ENCODE measurements at places on chromosomes 16 and 17.

- DNase-seq, result no peak
Observed at GRCh38 chr16:3062553-3062952, 2.9 kb upstream of the IL32 start.

DNA sequence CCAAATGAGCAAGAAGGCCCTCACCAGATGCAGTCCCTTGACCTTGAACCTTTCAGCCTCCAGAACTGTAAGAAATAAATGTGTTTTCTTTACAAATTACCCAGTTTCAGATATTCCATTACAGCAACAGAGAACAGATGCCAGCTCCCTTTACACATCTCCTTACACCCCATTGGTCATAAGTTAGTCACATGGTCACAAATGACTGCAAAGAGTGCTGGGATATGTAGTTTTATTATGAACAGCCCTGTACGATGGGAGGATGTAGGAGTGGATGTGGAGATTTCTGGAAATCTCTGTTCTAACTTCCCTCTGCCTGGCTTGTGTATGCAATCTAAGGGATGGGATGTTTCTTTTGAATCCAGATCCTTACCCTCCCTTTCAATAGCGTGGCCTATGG, 13.3 kb upstream of the RPL38 start:
- no peak for DNase-seq

- no peak for DNase-seq
Observed at GRCh38 chr17:40427002-40427491, 9.4 kb upstream of the TOP2A start.

DNA sequence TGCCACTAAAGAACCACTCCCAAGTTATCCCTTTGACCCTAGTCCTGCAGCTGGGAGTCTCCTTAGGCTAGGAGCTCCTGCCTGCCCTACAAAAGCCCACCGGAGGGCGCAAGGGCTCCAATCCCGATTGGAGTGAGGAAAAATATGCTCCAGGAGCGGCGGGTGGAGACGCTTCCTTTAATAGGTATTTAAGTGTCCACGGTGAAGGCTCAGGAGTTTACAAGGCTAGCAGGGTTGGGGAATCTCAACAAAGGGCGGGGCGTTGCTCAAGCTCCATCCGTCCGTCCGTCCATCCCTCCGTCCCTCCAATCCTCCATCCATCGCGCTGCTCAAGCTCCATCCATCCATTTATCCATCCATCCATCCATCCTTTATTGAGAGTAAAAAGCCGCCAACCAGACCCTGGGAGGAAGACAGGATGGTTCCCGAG, 556 bp upstream of the SPNS1 start:
- DNase-seq, result no peak

- DNase-seq, result peak; percentile 10
Observed at GRCh38 chr17:59361916-59362810, 30.7 kb downstream of the YPEL2 start.

DNA sequence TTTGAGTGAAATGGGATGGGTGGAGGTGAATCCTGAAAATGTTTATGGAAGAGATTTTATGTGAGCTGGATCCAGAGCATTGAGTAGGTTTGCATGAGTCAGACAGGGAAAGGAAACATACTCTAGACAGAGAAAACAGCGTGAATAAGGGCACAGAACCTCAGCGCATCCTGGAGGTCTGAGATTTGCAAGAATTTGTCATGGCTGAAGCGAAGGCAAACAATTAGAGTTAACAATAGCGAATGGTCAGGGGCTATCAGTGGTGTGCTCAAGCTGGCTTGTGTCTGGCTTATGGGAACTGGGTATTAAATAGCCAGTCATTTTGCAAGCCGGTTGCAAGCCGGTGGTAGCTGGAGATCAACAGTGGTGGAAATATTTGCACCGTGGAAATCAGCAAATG, 36.4 kb downstream of the MAP2K6 start:
- no peak for DNase-seq

- DNase-seq, result no peak
Observed at GRCh38 chr16:67726106-67727034, 7.3 kb upstream of the GFOD2 start.

DNA sequence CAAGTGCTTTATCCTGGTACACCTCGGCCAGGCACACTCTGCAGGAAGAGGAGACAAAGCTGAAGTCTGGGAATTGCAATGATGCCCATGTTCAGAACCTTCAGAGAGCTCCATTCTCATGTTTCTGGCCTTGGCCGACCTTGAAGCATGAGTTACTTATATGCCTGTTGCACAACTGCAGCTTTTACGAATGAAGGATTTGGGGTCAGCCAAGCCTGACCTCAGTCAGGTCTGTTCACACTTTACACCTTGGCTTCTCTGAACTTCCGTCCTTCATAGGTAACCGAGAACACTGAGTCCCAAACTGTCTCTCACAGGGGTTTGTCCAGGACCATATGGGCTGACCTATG, 66.7 kb downstream of the GTF3C1 start:
- DNase-seq, result no peak

- DNase-seq, result no peak
Observed at GRCh38 chr17:21687136-21687953, 5.0 kb upstream of the KCNJ18 start.

DNA sequence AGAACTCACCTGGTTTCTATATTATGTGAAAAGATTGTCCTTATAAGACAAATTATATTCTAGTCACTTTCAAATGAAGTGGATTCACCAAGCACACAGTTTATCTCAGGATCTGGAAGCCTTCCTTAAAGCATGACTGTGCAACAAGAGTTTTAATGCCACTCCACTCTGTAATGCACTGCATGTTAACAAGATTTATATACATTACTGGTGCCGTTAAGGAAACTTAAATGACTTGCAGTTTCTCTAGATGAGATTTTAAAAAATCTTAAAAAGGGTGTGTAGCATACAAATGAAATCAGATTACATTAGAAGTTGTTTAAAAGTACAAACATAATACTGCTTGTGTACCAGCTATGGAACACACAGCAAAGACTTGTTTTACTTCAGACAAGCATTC, 150.8 kb downstream of the SNX11 start:
- DNase-seq, result no peak

- peak; percentile 83 for DNase-seq
Observed at GRCh38 chr17:50148226-50149090, 2.0 kb downstream of the PPP1R9B start.

DNA sequence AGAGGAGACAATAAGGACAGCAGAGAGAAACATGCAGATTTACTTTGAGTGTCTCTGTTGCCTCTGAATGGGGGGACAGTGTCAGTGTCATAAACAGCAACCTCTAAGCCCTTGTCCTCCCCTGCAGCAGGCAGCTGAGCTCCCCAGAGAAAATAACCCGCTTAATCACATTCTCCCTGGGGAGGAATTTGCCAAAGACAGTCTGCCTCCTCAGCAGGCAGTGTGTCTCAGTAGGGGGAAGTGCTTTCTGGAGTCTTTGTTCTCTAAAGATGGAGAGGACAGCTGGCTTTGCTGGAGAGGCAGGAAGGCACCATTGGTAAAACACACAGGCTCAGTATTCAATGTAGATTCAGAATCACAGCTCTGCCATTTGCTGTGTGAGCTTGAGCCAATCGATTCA, 16.1 kb downstream of the TEKT5 start:
- DNase-seq, result no peak

DNA sequence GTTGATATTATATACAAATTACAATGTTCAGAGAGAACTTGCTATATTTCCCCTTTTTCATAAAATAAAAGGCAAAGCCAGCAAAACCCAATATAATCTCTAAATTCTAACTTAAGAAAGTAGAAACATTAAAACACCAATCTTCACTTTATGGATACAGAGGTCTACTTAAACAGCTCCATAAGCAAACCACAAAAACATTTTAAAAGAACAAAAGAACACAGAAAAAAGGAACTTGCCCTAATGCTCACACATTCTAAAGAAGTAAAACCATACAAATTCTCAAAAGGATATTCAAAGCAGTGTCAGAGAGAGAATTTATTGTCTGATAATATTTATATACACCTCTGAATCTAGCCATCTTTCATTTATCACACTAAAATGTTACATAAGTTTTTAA, 606 bp downstream of the ABCA10 start:
- DNase-seq, result no peak

GRCh38 chr17:10842658-10843057, 4.8 kb upstream of the PIRT start:
- DNase-seq, result no peak

DNA sequence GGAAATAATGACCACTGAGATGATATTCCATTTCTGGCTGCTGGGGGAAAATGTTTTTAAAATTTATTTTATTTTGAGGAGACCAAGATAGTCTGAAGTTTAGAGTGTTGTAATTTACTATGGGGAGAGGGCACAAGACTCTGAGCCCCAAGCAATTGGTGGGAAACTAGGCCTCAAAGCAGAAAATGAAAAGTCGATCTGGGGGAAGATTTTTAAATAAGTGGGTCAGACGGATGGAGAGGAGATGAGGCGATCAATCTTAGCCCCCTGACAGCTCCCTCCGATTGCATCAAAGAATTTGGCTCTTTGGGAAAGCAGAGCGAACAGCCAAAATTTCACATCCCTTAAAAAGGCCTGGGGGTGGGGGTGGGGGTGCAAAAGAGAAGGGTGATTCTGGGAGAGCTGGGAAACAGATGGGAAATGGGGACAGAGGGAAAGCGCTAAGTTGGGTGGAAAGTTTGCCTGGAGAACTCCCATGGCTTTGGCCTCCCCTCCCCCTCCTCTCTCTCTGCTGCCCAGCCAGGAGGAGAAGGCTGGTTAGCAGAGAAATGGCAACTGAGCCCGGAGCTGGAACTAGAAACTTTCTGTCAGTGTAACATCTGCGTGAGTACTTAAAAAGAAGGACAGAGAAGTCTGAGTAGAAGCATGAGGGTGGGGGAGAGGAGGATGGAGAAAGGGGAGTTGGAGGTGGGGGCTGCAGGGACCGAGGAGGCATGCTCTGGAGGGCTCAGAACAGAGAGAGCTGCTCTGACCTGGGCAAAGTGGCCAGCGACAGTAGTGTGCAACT, 1.4 kb upstream of the HOXB2 start:
- DNase-seq, result no peak

DNA sequence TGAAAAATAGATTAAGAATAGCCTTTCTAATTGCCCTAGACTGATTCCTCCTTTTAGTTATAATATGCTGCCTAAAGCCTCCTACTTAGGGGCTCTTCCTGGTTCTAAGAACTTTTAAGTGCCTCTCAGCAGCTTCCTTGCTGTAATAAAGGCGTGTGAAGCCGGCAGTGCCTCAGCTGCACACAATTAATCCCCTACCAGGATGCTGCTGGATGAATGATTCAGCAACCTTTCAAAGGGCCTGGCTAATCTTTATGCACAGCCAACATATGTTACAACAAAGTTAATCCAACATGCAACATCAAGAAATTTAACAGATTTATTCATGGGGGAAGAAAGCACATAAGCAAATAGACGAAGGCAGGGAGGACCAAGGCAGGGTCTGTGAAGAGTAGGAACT, 145.2 kb downstream of the PMP22 start:
- no peak for DNase-seq

GRCh38 chr17:19714542-19715411, 1.6 kb downstream of the SLC47A2 start:
- DNase-seq, result no peak

GRCh38 chr17:6526362-6527152, 29.8 kb downstream of the PITPNM3 start:
- DNase-seq, result no peak

DNA sequence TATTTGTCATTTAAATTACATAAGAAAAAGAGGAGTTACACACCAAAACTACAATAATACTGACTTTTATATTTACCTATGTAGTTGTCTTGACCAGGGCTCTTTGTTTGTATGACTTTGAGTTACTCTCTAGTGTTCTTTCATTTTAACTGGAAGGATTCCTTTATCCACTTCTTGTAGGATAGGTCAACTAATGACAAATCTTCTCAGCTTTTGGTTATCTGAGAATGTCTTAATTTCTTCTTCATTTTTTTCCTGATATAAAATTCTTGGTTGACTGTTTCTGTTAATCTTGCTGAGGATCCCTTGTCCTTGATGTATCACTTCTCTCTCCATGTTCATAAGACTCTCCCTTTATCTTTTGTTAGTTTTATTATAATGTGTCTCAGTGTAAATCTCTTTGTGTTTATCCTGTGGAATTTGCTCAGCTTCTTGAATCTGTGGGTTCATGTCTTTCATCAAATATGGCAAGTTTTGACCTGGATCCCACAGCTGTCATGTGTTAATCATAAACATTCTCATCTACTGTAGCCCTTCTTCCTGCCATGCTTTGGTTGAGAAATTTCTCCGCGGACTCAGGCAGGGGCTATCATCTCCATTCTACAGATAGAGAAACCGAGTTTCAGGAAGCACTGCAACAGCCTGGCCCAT, 5.4 kb downstream of the PRSS41 start:
- DNase-seq, result no peak

GRCh38 chr16:58098207-58099096, 30.7 kb downstream of the CFAP20 start:
- no peak for DNase-seq

- DNase-seq, result no peak
Observed at GRCh38 chr16:58586340-58587030, 43.1 kb downstream of the CNOT1 start.

GRCh38 chr17:48131216-48131824, 23.8 kb downstream of the SNX11 start:
- DNase-seq, result no peak

- DNase-seq, result no peak
Observed at GRCh38 chr17:1412185-1413110, 12.4 kb upstream of the YWHAE start.

- DNase-seq, result no peak
Observed at GRCh38 chr16:86384263-86384649, 126.1 kb upstream of the FOXF1 start.

DNA sequence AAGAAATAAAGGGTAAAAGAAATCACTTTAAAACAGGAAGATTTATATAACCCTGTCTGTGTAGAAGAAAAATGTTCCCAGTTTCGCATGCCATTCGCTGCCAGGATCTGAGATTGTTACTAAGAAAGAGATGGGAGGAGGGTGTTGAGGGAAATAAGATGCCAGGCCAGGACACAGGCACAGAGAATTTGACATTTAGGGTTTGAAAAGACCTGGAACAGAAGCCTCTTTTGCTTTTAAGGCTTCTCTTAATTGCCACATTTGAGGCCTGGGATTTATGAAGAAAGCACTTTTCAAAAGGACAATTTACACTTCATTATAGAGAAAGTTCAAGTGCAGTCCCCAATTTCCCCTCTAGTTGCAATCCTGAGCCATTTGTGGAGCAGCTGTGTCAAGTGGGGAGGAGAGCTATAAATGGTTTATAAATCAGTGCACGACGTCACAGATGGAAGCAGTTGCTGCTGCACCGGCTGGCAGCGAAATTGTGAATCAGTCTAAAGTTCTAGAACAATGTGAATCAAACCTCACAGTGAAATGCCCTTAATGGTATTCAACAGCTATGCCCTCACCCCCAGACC, 26.5 kb upstream of the C16orf87 start:
- DNase-seq, result no peak

DNA sequence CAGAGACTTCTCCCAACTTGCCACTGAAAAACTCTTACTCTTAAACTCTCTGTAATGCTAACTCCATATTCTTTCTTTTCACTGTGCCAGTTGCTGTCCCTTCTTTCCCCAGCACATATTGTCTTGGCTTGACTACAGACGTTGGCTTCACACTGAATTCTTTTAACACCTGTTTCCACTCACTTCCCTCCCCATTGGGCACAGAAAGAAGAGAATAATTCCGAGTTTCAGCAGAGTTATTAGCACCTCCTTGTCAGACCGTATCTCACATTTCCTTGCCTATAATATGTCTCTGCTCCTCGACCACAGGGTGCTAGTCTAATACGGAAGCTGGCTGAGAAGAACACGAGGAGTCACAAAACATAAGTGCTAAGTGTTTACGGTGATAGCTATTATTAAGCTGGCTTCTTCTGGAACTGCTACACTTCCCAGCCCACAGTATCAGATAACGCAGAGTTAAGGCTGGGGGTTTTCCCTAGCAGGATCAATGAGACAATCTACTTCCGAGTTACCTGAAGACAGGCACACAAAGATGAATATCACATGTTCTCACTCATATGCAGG, 188.5 kb upstream of the CDH8 start:
- no peak for DNase-seq

GRCh38 chr17:7133424-7133823, 18.8 kb upstream of the ASGR2 start:
- no peak for DNase-seq

All from stimulated activated CD4-positive, alpha-beta T cell treated with anti-CD3 and anti-CD28 coated beads, Interleukin-1b, Interleukin-23, amount 100 ng/mL, for 1 hour (primary cell).